MCF 10A (cell line): ENCODE measurements at places on chromosomes 4 and X.
A peak's percentile ranks its signal among the peaks of the same experiment; 100 is the strongest.

- no peak for DNase-seq
These were observed 89.0 kb upstream of the SCOC start for GRCh38 chr4:140284456-140284855.

DNA sequence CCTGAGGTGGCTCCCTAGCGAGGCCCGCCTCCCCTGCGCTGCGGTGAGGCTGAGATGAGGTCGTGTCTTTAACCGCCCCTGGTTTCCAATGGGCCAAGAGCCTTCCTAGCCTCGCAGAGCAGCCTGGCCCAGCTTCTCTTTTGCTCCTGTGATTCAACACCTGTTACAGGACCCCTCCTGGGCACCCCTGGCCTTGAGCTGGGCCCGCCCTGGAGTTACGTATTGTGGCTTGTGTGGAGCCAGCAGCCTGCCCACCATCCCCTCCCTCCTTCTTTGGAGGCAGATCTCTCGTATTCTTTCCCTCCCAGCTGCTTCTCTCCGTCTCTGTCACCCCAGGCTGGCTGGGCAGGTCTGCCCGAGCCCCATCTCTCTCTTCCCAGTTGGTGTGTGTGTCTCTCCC is 19.3 kb upstream of the UBA1 start:
- DNase-seq: no peak

DNA sequence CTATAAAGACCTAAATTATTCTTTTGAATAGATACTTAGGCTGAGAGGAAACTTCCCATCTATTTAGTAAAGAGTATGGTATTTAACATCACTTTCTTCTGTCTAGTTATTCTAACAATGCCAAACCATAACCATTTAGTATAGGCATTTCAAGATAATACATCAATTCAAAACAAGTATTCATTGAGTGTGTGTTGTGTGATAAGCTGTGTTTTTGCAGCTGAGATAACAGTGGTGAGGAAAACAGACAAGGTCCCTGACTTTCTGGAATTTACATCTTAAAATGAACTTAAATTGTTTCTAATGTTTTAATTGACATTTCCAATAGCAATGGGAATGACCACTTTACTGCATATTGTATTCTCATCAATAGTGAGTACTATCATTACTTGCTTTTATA is 22.4 kb upstream of the TSPAN5 start:
- no peak for DNase-seq

DNA sequence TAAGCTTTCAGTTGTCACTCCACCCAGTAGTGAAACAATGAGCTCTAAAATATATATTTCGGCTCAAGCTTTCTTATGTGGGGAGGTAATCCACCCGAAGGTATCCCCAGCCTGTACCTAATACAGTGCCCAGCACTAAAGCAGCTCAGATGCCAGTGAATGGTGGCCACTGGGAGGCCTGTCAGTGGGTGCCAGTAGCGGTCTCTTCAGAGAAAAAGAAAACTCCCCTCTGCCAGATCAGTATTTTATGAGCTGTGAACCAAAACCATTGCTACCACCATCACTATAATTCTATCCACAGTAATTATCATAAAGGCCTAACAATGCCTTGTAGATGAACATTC is 835 bp upstream of the NFKB1 start:
- peak; percentile 30 for DNase-seq

DNA sequence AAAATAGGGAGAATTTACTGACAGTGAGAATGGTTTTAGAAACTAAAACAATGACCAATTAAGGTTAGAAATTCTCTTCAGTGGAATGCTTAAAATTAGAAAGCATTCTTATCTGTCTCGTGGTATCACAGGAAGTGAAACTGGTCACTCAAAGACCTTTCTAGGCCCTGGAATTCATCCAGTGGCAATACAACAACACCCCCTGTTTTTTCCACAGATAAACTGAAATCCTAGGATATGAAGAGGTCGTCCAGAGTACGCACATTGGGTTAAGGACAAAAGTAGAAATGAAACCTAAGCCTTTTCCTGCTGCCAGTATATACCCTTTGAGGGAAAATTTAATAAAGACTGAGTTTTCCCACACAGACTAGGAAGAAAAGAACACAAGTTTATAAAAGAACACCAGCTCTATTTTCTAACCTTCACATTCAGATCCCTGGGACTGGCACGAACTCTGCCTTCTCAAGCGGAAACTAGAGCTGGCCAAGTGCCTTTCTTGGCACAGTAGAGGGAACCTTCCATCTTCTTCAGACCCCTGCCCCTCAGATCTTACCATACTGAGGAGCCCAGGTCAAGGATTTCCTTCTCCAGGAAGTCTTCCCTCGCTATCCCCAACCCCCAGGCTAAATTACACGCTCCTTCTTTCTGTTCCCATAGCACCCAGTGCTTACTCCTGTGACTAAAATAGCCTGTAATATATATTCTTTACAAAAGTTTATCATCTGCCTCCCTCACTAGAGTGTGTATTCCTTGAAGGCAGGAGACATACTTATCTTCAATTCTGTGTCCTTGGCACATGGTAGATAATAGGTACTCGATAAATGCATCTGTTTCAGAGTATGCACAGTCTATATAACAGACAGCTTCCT is 16.9 kb downstream of the LHFPL1 start:
- DNase-seq: no peak

DNA sequence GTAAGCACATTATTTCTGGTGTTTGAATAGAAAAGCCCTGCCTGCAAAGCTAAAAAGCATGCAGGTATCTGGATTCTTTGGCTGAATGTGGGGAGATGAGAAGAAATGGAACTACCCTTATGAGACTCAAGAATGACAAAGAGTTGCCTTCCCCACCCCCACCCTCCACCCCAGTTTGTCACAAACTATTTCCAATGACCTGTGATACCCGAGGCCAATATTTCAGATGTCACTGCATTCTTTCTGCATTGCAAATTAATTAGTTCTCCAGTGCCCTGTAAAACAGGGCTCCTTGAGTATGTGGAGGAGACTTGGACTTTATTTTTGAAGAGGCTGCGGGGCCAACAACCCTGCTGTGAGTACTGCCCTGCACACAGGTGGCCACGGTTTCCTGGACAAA is 116.4 kb downstream of the ZNF827 start:
- DNase-seq: no peak

DNA sequence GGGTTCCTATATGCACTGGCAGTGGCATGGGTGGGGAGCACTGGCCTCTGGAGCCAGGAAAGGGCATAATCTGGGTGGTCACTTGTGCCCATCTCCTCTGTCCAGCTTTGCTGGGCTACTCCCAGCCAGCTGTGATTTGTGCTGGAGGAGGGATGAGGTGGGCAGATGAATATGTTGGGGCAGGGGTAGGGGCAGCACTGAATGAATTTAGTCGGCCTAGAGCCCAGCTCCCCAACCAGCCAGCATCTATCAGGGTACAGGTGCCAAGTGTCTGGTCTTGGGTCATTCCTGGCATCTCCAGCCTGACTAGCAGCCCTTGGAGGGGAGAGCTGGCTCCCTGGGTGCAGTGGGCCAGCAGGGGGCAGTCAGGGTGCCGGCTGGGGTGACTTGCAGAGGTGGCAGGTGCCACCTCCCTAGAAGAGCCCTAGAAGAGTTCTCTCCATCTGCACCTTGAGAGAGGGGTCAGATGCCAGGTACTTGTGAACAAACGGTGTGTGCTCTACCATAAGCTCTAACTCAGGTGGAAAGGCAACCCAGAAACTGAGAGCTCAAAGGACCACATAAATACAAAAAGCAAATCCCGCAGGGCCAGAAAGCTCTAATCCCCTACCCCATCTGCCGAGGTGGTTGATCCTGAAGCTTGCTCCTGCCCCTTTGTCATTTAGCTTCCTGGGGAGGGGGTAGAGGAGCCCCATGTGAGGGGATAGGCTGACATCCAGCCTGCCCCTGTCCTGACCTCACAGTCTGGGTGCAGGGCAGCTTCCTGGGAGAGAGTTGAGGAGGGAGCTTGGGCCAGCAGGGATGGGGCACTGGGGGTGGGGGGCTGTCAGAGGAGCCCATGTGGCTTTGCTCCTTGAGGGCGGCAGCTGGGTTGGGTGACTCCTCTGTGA is 2.2 kb downstream of the SORCS2 start:
- DNase-seq: no peak

GRCh38 chr4:77631276-77631675 is 25.7 kb downstream of the CXCL13 start:
- DNase-seq: no peak

DNA sequence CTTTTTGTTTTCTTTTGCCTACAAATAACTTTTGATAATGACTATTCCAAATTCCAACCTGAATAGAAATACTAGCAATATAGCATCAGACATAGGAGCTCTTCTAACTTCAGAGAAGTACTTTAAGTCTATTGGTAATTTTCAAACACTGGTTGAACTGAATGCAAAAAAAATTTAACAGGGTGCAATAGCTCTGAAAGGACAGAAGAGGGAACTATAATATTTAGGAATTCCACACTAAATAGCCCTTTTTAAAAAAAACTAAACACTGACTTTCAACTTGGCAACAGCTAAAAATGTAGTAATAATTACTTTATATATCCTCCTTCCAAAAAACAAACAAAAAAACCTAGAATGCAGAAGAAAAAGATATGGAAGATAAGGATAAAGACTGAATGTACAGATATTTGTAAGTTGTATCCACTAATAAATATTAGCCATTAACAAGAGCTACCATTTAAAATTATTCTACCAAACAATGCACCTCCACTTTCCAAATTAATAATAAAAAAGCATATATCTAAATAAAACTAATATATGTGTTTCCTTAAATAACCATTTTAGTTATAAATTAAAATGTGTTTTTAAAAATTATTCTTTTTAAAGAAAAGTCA is 81.4 kb downstream of the FBXW7 start:
- DNase-seq: peak; percentile 24

- DNase-seq: no peak
These were observed 59.4 kb downstream of the TSC22D3 start for GRCh38 chrX:107716118-107716684.

DNA sequence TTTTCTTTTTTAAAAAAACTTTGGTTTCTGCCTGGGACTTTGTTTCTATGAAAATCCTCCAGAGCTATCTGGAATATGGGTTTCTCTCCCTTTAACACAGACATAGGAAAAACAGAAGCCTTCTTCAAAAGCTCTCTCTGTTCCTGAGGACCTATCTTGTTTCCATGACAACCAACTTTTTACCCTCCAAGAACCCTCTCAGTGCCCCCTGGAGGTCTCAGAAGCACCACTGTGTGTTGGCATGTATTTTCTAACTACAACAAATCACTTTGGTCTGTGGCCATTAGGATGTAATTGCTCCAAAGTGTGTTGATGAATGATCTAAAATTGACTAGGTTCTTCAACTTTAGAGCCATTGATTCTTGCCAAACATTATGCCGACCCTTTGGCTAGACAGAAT is 1331.6 kb downstream of the ADGRL3 start:
- no peak for DNase-seq

GRCh38 chr4:120688791-120689190 is 233.7 kb downstream of the PRDM5 start:
- DNase-seq: peak; percentile 39

DNA sequence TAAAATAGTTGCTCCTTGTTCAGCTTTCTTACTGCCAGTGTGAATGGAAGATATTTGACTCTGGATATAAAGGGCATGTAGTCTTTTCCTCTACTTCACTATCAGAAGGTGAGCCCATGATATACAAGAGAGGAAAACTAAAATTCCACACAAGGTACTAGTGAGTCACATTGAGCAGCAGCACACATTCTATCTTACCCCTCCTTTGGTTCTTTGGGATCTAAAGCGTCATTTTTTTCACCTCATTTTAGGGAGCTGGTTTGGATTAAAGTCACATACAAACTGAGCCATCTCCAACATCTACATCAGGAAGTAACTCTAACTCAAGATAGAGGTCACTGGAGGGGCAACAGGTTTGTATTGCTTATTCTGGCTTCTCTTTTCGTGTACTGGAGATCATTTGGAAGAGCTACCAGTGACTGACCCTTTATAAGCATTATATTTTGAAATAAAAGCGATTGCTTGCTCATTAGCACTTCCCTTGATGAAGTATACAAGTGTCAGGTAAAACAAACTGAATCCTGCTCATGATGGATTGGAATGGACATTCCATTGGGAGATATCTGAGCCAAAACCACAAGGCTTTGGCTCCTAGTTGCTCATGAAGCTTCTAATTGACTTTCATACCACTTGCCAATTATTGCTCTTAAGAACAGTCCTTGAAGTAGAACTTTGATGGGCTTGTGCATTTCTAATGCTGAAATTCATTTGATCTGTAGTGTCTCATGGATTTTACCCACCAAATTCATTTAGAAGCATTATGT is 124.1 kb downstream of the SPCS3 start:
- DNase-seq: peak; percentile 62

DNA sequence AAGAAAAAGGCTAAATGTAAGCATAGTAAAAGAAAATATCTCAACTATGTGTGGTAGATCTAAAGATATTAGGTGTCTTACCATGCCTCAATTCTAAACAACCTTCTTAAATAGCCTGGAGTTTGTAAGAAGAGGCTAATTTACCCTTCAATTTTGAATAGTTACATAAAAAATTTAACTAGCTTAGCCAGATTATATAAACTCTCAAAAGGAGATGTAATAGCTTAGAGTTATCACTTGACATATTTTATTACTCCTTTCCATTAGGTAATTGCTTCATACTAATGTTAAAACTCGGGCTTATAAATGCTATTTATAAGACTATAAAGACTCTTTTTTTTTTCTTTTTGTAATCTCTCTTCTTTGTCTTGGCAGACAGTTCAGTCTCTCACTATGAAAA is 297.5 kb upstream of the PABPC4L start:
- no peak for DNase-seq

- DNase-seq: peak; percentile 13
These were observed 123.5 kb upstream of the JADE1 start for GRCh38 chr4:128686032-128686465.

DNA sequence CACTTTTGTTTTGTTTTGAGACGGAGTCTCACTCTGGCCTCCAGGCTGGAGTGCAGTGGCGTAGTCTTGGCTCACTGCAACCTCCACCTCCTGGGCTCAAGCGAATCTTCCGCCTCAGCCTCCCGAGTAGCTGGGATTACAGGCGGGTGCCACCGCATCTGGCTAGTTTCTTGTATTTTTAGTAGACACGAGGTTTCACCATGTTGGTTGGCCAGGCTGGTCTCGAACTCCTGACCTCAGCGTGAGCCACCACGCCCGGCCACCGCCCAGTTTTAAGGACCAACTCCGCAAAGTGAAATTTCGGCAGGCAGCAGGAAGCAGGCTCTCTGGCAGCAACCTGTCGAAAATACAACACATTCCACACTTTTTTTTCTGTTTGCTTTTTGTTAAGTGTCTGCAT is 13.4 kb downstream of the DHRSX start:
- DNase-seq: no peak

GRCh38 chr4:87502580-87503238 is 26.5 kb downstream of the SPARCL1 start:
- DNase-seq: peak; percentile 54
